ENCODE measurements at places on chromosomes 3 and 15.

DNA sequence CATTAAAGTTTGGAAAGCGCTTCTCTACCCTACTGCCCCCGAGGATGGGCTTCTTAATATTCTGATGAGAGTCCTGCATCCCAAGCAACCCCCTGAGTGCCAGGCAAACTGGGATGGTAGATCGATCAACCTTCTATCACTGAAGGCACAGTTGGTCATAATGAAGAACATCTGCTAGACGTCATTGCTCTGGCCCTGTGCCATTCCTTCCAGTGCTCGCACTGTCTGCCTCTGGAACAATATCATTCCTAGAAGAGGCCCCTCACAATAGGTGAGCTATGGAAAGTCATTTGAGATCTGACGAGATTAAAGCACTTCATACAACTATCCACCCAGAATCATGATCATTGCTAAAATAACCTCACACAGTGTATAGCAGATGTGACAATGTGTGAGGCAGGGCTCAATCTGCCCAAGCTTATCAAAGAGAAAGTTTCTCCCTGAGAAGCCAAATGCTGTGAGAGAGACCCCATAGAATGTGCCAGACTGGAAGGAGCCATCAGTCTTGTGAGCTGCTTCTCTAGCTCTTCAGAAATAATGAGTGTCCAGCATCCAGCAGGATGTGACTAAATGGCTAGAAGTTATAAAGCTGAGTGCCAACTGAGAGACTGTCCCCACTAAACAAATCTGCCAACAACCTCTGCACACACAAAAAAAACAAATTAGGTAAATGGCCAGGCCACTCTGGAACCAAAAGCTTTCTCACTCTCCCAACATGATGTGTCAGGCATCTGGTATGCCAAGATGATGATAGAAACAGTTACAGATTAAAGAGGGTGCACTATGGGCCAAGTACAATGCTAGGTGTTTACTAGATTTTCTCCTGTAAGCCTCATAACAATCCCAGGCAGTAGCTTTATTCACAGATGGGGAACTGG lies 165.5 kb downstream of the NECTIN3 start:
- DNase-seq = no peak

GRCh38 chr3:116449546-116450350 lies 4.5 kb upstream of the LSAMP start:
- no peak for DNase-seq

GRCh38 chr15:68275165-68275746 lies 2.3 kb upstream of the FEM1B start:
- no peak for DNase-seq

DNA sequence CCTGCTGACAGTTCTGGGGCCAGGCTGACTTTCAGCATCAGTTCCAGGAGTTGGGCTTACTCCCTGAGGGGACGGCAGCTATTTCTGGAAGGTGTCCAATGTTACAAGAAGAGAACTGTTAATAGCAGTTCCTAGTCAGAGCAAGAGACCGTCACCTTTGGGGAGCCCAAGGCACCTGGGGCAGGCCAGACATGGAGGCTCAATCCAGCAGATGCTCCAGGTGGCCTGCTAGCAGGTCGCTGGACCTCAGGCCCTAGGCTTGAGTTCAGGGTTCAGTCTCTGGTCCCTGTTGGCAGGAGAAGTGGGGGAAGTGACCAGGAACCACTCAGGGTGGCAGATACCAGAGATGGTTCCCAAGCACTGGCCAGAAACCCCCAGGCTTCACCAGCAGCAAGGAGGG lies 25.9 kb downstream of the C3orf20 start:
- no peak for DNase-seq

GRCh38 chr3:164397462-164397861 lies 680.8 kb downstream of the SI start:
- DNase-seq = no peak

GRCh38 chr15:41942886-41943285 lies 29.5 kb downstream of the EHD4 start:
- DNase-seq = no peak

GRCh38 chr3:120816728-120817127 lies 74.2 kb downstream of the GTF2E1 start:
- DNase-seq = peak; percentile 88

DNA sequence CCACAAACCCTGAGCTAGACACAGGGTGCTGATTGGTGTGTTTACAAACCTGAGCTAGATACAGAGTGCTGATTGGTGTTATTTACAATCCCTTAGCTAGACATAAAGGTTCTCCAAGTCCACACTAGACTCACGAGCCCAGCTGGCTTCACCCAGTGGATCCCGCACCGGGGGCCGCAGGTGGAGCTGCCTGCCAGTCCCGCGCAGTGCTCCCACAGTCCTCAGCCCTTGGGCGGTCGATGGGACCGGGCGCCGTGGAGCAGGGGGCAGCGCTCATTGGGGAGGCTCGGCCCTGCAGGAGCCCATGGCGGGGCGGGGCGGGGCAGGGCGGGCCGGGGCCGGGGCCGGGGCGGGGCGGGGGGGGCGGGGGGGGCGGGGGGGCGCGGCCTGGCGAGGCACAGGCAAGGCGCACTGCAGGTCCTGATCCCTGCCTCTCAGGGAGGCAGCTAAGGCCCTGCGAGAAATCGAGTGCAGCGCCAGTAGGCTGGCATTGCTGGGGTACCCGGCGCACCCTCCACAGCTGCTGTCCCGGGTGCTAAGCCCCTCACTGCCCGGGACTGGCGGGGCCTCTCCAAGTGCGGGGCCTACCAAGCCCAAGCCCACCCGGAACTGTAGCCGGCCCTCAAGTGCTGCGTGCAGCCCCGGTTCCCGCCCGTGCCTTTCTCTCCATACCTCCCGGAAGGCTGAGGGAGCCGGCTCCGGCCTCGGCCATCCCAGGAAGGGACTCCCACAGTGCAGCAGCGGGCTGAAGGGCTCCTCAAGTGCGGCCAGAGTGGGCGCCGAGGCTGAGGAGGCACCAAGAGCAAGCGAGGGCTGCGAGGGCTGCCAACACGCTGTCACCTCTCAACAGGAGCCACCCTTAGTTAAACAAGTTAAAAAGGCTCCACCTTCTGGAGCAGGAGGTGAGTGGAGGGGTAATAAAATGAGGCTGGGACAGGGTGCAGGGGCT lies 9.8 kb upstream of the TMEM40 start:
- DNase-seq = no peak

GRCh38 chr15:65690778-65691177 lies 69.0 kb downstream of the SLC24A1 start:
- no peak for DNase-seq

DNA sequence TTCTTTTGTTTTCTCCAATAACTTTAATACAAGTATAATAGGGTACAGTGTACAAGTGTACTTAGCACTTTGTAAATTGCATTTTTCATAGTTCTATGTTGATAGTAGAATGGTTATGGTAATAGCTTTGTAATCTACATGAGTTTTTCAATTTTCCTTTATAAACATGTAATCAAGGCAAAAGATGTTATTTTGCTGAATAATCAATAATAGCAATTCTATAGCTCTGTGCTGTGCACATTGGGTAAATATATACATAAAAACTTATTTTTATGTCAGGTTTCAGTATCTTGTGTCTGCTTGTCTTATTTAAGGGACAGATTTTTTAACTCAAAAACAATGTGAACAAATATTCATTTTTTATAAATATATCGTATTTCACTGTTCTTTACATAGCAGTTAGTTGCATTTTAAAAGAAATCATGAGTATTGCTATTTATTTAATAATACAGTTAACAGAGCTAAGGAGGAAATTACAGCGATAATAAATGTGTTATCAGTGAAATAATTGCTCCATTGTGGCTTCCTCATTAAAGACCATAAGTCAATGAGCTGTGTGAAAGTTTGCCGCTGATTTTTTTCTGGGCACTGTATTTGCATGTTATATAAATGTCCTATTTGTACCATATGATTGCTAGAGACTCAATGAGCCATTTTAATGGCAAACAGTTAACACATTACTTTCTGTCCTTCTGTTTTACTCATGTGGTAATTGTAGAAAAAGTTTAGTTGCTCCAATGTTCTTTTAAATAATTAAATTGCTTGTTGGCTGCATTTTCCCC lies 214.6 kb upstream of the STAC start:
- no peak for DNase-seq

DNA sequence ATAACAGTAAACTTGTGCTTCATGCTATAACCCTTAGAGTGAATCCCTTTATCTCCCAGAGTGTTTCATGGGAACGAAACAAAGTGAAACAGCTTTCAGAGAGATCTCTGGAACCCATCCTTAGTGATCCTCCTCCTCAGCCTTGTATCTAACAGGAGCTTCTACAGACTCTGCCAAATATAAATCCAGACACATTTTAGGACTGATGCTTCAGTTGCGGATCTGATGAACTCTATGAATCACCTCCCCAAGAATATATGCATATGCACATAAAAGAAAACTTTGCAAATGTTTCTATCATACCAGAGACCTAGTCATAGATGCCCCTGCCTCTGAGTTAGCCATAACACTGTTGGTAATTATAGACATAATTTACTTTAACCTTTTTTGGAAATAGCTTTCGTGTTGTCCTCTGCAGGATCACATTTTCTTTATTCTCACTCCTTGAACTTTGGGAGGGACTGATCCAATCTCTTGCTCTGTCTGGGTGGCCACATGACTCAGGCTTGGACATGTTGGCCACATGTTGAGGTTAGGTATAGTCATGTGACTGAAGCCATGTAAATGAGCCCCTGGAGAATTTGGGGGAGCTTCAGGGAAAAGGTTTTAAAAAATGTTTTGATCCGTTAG lies 306.4 kb upstream of the CNTN3 start:
- DNase-seq = no peak

DNA sequence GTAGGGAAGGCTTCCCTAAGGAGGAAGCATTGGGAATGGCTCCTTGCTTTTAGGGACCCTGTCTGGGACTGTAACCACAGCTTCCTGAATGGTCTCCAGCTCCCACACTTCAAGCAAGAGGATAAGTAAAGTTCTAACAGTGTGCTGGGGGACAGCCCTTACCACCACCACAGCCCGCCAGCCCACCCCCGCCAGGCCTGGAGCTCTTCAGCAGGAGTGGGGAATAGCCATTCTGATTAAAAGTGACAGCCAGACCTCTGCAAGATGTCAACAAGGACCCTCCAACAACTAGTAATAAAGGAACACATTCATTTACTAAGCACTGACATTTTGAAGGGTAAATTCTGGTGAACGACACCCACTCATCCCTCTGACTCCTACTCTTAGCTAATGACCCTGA lies 49.4 kb downstream of the CPN2 start:
- DNase-seq = no peak

- no peak for DNase-seq
These were observed 228.0 kb downstream of the XXYLT1 start for GRCh38 chr3:195042743-195043606.

DNA sequence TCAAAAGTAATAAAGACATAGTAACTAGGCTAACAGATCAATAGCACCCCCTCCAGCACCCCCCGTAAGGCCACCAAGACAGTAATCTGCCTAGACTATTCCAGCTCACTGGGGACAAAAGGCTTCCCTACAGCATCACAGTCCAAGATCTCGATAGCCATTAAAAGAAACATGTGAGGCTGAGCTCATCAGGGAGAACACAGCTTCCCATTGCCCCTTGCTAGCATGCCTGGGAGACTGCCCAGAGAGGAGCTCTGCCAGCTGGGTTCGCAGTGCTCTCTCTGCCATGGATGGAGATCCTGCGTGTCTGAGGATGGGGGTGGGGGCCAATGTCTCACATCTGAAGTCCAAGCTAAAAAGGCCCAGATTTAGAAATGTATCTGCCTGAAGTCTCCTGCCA lies 17.8 kb downstream of the LRIG1 start:
- DNase-seq = peak; percentile 96

DNA sequence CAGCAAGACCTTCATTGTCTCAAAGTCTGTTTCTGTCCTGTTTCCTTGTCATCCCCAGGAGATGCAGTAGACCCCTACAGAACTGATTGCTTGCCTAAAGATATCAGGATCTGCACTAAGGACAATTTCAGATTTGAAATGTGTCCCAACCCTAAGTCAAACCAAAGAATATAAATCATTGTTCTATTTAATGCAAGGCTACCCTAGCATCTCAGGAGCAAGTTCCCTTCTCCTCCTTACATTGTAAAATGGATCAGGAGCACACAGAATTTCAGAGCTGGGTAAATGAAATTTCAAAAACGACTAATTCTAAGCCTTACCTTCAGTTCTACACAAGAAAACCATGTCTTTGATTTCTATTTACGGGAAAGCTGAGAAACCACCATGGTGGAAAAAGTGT lies 360.9 kb upstream of the KCNH8 start:
- no peak for DNase-seq

- DNase-seq = peak; percentile 82
These were observed at the start of gene SLC9C1 for GRCh38 chr3:112293368-112294321. TSS of gene SLC9C1 (minus strand) at chr3:112294216. CDS start at chr3:112286791, 7,425 bp downstream.

DNA sequence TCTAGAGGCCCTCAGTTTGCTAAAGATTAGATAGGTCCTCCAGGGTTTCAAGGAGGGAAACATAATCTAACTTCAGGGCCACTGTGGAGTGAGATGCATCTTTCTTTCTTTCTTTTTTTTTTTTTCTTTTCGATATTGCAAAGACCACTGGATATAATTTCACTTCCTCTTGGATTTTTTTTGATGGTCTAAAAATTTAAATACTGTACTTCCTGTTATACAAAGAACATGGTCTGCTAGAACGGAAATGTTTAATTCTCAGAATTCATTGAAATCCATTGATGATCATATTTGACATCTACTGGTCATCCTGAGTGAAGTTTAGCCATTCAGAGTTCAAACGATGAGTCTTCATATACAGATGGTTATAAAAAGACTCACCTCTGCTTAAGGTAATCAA lies 808.8 kb upstream of the LMCD1 start:
- no peak for DNase-seq

DNA sequence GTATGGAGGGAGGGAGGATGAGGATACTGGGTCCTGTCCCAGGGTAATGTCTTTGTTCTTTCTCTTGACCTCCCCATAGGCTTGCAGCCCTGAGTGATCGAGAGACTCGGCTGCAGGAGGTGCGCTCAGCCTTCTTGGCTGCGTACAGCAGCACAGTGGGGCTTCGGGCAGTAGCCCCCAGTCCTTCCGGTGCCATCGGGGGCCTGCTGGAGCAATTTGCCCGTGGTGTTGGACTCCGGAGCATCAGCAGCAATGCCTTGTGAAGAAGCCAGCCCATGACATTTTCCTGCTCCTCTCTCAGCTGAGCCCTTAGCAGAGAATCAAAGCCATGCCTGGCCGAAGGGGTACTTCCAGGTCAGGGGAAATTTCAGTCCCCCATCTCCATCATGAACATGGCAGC lies 1.9 kb upstream of the CPNE9 start:
- no peak for DNase-seq

DNA sequence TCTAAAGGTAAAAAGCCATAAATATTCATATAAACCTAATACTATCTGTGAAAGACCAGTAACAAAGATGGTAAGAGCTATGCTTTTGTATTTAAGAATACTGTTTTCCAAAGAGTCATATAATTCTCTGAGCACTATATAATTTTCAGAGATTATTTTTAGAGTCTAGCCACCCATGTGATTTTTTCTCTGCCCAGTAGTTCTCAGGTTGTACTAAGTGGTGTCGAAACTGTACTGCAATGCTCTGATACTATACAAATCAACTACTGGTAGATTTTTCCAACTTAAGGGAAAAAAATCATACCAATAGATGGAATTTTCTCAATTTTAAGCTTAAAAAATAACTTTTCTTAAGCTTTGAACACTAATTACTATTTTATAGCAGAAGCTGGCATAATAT lies 104.8 kb downstream of the MYO5A start:
- DNase-seq = no peak

Data from G401 (cell line).